Stimulated activated CD8-positive, alpha-beta memory T cell treated with anti-CD3 and anti-CD28 coated beads, Interleukin-4, amount 100 ng/mL, for 24 hours (primary cell): ENCODE measurements at places on chromosomes 6 and 20.

DNA sequence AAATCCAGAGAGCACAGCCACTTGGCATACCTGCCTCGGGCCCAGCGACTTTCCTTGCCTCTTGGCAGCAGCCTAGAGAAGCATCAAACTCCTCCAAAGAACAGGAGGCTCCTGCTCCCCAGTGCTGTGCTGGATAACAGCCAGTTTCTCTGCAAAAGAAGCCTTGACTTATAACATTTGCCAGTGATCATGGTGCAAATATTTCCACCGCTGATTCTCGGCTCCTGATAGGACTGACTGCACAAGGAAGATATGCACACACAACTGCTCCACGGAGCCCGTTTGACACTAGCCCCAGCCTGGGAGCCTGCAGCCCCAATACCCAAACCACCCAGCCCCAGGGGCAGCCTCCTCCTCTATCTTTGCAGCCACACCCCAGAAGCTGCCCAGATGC, 17.5 kb downstream of the ACSS1 start:
- DNase-seq, result no peak

GRCh38 chr20:38931984-38932383, 5.8 kb downstream of the FAM83D start:
- no peak for DNase-seq

DNA sequence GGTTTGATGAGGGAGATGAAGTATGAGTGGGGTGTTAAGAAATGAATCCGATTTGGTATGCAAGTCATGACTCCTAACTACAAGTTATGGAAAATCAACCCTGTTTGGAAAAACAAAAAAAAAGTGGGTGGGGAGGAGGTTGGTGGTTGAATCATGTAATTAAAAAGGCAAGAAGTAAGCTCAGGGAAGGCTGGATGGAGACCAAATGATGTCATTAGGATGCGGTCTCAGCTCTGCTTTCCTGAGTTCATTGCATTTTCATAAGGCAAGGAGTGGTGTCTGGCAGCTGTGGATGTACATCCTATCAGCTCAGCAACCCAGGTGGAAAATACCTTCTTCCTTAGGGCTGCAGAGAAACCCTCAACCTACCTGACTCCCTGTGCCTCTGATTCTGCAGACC, 60.4 kb upstream of the AKAP12 start:
- no peak for DNase-seq

- no peak for DNase-seq
These were observed 5.3 kb upstream of the TNFAIP3 start for GRCh38 chr6:137861550-137862337.

- DNase-seq, result no peak
These were observed 104.4 kb upstream of the FAM184A start for GRCh38 chr6:119182875-119183274.

DNA sequence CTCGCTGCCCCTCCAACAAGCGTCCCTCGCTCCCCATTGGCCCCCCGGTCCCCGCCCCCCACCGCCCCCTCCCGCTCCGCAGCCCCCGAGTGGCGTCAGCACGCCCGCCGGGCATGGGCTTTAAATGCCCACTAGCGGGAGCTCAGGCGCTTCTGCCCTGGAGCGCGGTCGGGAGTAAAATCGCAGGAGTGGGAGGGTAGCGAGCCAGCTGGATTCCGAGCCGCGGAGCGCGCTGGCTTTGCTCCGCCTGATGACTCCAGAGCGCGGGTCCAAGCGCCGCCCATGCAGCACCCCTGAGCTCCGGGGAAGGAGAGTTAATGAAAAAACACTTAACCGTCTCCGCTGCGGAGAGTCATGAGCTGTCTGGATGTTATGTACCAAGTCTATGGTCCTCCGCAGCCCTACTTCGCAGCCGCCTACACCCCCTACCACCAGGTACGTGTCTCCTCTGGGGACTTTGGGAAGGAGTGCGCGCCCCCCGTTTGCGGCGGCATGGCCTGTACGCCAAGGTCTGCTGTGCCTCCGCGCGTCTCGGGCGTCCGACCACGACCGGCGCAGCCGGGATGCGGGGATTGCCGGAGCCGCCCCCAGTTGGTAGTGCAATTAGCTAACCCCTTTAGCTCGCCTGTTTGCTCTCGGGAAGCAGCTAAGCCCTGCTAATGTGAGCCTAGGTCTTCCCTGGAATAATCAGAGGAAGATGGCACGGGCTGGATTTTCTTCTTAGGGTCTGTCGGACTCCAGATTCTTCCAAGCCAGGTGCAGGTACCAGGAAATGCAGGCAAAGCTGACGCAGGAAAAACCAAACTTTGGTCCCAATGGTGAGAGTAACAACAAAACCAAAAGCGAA, at the start of gene VGLL2:
TSS of gene VGLL2 (plus strand) at position 149 of the 847 bp plus-strand sequence. CDS start at position 355, 206 bp downstream.
- DNase-seq, result no peak

GRCh38 chr6:215335-216034, 76.8 kb upstream of the DUSP22 start:
- peak; percentile 49 for DNase-seq

- peak; percentile 46 for DNase-seq
These were observed 61.5 kb downstream of the TBXT start for GRCh38 chr6:166106076-166106686.

DNA sequence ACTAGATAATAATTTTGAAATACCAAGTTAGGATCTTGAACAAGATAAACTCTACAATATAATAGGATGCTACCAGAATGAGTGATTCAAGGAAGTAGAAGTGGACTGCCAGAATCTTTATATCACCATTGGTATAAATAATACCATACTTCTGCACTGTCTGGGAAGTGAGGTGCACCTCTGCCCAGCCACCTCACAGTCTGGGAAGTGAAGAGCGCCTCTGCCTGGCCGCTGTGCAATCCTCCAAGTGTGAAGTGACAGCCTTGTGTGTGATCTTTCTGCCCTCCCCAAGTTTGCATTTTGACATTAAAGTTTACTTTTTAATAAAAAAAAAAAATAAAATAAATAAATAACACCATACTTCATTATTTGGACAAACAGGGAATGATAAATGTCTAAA, 18.8 kb downstream of the LATS1 start:
- no peak for DNase-seq

GRCh38 chr6:148868314-148868713, 121.5 kb downstream of the UST start:
- DNase-seq, result no peak

DNA sequence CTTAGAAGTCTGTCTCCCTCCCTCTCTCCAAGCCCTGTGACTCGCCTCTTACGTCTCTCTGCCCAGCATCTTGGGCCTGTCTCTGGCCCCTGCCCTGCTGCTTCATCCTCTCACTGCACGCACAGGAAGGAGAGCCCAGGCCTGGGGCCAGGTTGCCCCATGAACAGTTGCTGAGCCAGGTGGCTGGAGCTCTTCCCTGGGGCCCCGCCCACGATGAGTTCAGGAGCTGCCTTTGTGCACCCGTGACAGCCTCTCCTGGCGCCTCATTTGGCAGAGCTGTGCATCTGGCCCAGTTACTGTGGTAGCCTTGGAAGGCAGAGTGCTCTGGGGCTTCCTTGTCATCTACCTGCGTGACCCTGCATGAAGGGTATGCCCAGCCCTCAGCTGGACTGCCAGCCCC, 44.5 kb downstream of the SLC52A3 start:
- no peak for DNase-seq

GRCh38 chr20:31430568-31431115, 9.8 kb upstream of the DEFB123 start:
- no peak for DNase-seq

- DNase-seq, result no peak
These were observed 63.8 kb downstream of the IBTK start for GRCh38 chr6:82183642-82184282.

DNA sequence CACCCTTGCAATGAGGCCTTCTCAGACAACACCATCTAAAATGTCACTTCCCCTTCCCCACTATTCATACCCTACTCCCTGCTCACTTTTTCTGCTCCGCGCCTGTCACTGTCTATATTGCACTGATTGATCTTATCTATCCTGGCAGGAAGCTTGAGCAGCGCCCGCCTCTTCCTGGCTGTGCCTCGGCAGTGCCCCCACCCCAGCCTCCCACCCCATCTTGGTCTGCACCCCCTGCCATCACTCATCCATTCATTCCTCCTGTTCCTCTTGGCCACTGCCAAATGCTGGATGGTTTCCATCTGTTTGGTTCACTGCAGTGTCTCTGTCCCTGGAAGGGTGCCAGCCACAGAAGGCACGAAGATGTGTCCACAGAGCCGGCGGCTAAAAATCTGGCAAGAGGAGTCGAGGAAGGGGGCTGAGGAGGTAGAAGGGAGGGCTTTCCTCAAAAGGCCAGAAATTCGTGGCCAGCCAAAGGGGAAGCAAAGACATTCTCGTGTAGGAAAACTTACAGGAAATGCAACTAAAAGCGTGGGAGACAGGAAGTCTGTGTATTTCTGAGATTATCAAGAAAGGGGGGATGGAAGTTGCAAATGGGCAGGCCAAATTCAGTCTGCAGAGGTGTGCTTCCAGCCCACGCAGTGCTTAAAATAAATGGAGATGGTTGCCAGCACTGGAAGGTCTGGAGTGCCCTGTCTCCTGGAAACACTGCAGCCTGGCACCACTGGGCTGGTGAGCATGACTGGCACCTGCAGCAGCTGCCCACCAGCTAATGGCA, 27.6 kb downstream of the SYNJ2 start:
- DNase-seq, result no peak

DNA sequence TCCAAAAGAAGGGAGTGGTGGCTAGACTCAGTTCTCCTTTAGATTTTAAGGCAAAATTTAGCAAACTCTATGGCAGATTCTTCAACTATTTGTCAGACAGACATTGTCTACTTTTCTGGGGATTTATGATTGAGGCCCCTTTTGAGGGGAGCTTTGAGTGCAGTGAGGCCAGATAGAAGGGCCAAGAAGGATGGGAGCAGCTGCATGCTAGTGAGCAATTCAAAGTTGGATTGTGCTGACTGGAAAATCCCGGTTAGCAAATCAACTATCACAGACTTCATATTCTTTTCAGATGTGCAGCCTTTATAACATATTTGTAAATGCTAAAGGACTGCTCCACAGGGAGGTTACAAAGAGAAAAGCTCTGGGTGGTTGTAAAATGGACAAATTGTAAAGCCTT, 35.0 kb upstream of the ESR1 start:
- DNase-seq, result no peak

DNA sequence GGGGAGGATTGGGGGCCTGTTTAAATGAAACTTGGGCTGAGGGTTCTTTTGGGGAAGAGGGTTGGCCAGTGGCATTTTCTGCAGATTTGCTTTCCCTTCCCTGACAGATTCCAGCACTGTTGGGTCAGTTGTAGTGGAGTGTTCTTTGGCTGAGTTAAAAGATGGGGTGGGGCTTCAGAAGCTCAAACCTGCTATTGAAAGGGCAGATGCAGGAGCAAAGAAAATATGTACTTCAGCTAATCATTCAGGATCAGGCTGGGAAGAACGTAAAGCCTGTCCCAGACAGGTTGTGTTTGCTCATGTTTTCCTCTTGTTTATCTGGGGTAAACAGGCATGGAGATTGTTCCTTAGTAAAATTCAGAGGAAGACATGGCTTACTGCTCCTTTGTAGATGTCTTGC, 2.5 kb downstream of the SASH1 start:
- DNase-seq, result no peak

DNA sequence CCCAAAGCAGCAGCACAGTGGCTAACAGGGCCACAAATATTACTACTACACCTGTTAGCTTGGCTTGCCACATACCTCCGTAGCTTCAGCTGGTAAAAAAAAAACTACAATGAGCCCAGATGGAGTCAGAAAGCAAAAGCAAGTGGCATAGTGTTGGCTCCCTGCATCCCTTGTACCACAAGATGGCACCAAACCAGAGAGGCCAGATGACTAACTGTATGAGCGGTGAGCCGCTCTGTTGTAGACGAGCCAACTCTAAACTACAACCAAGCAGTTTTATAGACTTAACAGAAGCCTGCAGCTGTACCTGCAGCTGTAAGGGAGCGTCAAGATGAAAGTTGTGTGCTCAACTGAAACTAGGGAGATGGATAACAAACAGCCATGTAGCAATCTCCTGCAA, 84.5 kb upstream of the MCHR2 start:
- no peak for DNase-seq
